ENCODE measurements at places on chromosomes 5 and 9. TPM values are rescaled to one million over a fixed set of nuclear protein-coding genes. Genes with fewer than 3 reads are reported as not detected.
A peak's percentile ranks its signal among the peaks of the same experiment; 100 is the strongest.

DNA sequence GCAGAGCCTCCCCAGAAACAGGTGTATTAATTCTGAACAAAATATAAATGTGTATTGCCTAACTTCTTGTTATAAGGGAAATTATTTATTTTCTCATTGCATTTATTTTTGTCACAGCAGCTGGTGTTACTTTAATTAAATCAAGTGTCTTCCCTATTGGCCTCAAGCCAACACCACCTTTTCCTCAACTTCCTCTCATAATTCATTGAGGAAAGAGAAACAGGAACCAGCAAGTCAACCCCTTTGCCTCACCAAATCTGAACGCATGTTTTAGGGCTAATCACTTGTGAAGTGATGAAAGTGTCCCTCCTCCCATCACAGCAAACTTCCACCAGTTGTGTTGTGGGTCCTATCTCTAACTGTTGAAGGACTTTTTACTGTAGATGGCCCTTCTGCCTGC lies 73.1 kb downstream of the DIRAS2 start:
- H3K4me3 ChIP-seq, result no peak overlapping the region
- no peak overlapping the region for H3K27ac ChIP-seq
- no peaks in the 10 kb centered on the region for H3K36me3 ChIP-seq
- DNase-seq, result no peak
- H3K27me3 ChIP-seq, result no peaks in the 10 kb centered on the region
- H3K4me1 ChIP-seq, result no peaks in the 10 kb centered on the region

Gene PCDHA2
- not detected for total RNA-seq

Gene PWWP2A
- 19.9 TPM for total RNA-seq

DNA sequence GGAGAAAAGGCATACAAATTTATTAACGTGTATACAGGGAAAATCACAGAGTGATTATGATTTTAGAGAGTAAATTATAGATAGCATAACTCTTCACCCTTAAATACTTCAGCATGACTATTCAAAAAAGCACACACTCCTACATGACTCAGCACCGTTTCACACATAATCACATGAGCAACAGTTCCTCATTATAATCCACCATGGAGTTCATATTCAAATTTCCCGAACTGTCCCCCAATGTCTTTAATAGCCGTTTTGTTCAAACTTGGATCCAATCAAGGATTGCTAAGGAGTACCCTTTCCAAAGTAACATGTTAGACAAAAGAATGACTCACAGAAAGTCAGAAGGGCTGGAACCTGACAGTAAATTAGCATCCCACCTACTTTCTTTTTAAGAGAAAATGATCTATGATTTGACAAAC lies 32.1 kb downstream of the RAPGEF1 start:
- H3K4me1 ChIP-seq, result peaks cover 90% of the 10 kb centered on the region
- no peaks in the 10 kb centered on the region for H3K27me3 ChIP-seq
- H3K36me3 ChIP-seq, result no peaks in the 10 kb centered on the region
- peak overlapping the region; percentile 64 for H3K27ac ChIP-seq

DNA sequence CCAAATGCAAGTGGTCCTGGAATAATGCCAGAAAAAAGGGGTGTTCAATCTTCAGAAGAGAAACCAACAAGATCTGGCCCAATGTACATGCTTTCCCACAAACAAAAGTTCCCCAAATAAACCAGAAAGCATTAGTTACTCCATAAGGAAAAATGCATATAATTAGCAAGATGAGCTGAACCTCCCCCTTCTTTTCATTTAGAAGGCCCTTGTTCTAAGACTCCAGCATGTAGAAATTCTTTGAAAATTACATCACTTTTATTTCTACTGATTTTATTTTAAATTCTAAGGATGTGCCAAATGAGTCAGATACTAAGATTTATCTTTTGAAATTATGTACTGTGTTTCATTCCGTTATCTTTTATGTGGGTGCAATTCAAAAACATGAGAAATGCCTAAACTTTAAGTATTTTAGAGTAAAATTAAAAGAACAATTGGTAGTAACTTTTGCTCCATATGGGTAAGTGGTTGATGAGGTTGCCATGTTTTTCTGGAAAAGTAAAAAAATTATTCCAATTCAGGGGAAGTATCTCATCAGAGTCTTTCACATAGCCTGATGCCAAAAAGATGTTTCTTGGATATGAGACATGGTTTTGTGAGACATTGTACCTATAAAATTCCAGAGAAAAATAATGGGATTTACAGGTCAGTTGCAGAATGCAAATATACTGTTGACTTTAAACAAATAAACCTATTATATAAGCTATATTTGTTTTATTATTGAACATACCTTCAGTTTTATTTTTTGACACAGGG lies 106.5 kb upstream of the CCDC112 start:
- no peaks in the 10 kb centered on the region for H3K36me3 ChIP-seq
- H3K27me3 ChIP-seq, result no peaks in the 10 kb centered on the region
- no peak for DNase-seq
- H3K4me3 ChIP-seq, result no peak overlapping the region
- peak overlapping the region; percentile 2 for H3K27ac ChIP-seq
- H3K4me1 ChIP-seq, result peaks cover 9% of the 10 kb centered on the region

DNA sequence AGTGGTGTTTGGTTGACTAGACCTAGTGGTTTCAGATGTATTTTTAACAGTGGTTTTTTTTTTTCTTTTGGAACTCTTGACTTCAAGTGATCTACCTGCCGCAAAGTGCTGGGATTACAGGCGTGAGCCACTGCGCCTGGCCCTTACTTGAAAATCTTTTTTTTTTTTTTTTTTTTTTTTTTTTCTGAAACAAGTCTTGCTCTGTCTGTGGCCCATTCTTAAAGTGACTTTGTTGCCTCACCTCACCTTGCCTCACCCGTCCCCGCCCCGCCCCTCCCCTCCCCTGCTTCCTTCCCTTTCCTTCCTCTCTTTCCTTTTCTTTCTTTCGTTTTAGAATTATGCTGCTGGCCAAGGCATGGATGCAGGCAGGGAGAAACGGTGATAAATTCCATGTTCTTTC lies 26.0 kb downstream of the GPBP1 start:
- H3K36me3 ChIP-seq, result no peaks in the 10 kb centered on the region
- H3K27ac ChIP-seq, result no peak overlapping the region
- no peaks in the 10 kb centered on the region for H3K27me3 ChIP-seq
- peaks cover 44% of the 10 kb centered on the region for H3K4me1 ChIP-seq

DNA sequence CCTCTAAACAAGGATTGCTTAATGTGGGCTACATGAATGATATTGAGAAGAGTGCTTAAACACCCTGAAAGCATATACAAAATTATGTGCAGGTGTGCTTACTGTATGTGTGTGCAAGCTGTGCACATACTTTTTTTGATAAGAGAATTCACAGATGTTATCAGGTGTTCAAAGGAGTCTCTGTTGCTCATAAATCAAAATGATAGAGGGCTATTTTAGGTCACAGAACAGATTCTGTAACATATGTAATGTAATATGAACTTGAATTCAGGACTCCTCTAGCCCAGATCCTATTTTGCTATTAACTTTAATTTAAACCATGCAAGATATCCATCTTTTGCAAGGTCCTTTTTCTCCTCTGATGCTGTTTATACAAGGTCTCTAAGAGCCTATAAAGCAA lies 38.2 kb downstream of the CCDC192 start:
- H3K4me3 ChIP-seq, result no peak overlapping the region
- no peak for DNase-seq
- no peak overlapping the region for H3K27ac ChIP-seq
- no peaks in the 10 kb centered on the region for H3K27me3 ChIP-seq

DNA sequence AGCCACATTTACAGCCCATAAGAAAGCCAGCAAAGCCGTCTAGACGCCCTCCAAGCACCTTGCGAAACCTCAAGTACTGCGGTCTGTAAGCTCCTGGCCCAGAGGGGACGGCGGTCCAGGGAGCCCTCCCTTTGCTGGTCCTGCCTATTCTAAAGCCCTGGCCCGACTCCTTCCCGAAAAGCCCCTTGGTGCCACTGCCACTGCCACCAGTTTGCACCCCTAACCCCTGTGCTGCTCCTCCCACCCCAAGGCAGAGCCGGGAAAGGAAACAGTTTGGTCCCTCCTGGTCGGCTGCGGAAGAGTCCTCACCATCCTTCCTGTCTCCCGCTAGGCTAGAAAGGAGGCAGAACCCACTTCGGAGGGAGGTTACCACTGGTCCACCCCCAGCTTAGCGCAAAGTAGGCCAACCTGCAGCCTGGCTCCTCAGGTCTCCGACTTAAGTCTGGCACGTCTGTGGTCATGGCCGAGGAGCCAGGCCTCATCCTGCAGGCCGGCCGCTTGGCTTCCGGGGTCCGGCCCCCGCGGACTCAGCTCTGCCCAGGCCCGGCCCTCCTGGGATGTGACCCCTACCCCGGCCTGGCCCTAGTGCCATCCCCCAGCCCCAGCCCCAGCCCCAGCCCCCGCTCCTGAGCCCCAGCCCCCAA lies 916 bp downstream of the TOR1A start:
- peak overlapping the region; percentile 63 for H3K27ac ChIP-seq
- peaks cover 12% of the 10 kb centered on the region for H3K4me1 ChIP-seq
- no peak for DNase-seq
- no peaks in the 10 kb centered on the region for H3K27me3 ChIP-seq
- H3K4me3 ChIP-seq, result peak overlapping the region; percentile 71

- DNase-seq, result no peak
- peaks cover 12% of the 10 kb centered on the region for H3K4me1 ChIP-seq
- no peak overlapping the region for H3K4me3 ChIP-seq
- H3K27ac ChIP-seq, result no peak overlapping the region
Observed at GRCh38 chr5:71832812-71833715, 114.0 kb downstream of the CARTPT start.

Gene COL23A1
- total RNA-seq, result 3.7 TPM

GRCh38 chr5:50958852-50959457 lies 292.5 kb downstream of the PARP8 start:
- H3K27ac ChIP-seq, result peak overlapping the region; percentile 9
- H3K4me3 ChIP-seq, result no peak overlapping the region
- H3K36me3 ChIP-seq, result no peaks in the 10 kb centered on the region
- H3K27me3 ChIP-seq, result no peaks in the 10 kb centered on the region
- DNase-seq, result no peak

Gene SCGB3A2
- not detected for total RNA-seq

GRCh38 chr5:81761270-81761669 lies 10.4 kb upstream of the SSBP2 start:
- H3K27ac ChIP-seq, result no peak overlapping the region
- peaks cover 3% of the 10 kb centered on the region for H3K4me1 ChIP-seq
- no peak for DNase-seq
- no peak overlapping the region for H3K4me3 ChIP-seq

DNA sequence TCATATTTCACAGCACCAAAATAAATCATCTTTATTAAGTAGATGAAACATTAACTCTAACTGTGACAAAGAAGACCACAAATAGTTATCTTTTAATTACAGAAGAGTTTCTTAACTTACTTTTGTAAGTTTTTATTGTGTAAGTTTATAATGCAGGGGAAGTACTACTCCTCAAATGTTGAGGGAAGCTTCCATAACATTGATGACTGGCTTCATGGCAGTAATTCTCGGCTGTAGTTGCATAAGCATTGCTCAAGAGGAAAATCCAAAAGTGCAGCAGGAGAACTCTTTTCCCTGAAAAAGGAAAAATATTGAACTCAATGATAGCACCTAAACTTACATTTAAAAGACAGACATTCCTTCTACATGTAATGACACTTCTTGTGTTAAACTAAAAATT lies 4.6 kb downstream of the TSLP start:
- no peak for DNase-seq
- no peak overlapping the region for H3K27ac ChIP-seq
- peaks cover 17% of the 10 kb centered on the region for H3K4me1 ChIP-seq
- no peak overlapping the region for H3K4me3 ChIP-seq
- H3K36me3 ChIP-seq, result no peaks in the 10 kb centered on the region

- DNase-seq, result no peak
- H3K27me3 ChIP-seq, result no peaks in the 10 kb centered on the region
- H3K4me3 ChIP-seq, result no peak overlapping the region
- H3K27ac ChIP-seq, result no peak overlapping the region
- peaks cover 51% of the 10 kb centered on the region for H3K4me1 ChIP-seq
Observed at GRCh38 chr5:55304584-55304983, 2.9 kb downstream of the DHX29 start.

GRCh38 chr5:161105525-161105924 lies 253.5 kb upstream of the ATP10B start:
- H3K36me3 ChIP-seq, result no peaks in the 10 kb centered on the region

GRCh38 chr9:108618906-108619550 lies 236.8 kb downstream of the ACTL7B start:
- no peaks in the 10 kb centered on the region for H3K4me1 ChIP-seq
- H3K27me3 ChIP-seq, result no peaks in the 10 kb centered on the region
- no peak for DNase-seq
- H3K4me3 ChIP-seq, result no peak overlapping the region
- no peak overlapping the region for H3K27ac ChIP-seq
- no peaks in the 10 kb centered on the region for H3K36me3 ChIP-seq

GRCh38 chr5:178664141-178664540 lies 37.3 kb upstream of the CLK4 start:
- no peaks in the 10 kb centered on the region for H3K4me1 ChIP-seq
- no peak for DNase-seq
- no peaks in the 10 kb centered on the region for H3K36me3 ChIP-seq
- H3K4me3 ChIP-seq, result no peak overlapping the region
- no peak overlapping the region for H3K27ac ChIP-seq

Gene PCDHGB1
- 3.9 TPM for total RNA-seq

DNA sequence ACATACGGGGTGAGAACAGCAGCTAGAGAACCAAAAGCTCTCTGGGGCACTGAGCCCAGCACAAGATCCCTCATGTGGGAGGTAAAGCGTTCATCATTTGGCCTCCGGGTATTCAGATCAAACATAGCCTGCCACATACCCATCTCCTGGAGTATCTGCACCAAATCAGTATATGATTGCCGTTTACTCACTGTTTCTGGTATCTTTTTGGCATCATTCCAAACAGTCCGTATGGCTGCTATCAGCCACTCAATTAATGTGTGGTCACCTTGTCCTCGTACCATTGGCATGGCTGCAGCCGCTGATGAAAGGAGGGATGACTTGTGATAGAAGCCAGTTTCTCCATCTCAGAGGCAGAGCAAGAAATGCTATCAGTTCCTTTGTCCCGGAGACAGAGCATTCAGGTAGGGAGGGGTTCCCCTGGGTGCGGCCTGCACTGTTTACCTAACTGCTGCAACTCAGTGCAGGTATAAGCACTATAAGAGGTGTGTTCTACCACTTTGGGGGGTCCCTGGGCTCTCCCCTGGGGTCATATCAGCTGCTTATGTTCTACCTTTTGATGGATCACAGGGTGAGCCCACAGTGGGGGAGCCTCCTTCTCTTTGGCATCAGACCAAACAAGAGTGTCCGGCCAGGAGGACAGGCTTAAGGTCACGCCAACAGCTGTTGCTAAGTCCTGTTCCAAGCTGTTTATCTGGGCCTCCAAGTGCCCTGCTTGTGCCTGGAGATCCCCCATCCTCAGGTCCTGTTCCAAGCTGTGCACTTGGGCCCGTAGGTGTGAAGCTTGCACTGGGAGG lies 9.4 kb downstream of the DMAC1 start:
- H3K27me3 ChIP-seq, result no peaks in the 10 kb centered on the region
- H3K27ac ChIP-seq, result no peak overlapping the region

Gene RNF224
- 0.74 TPM for total RNA-seq

Measured in vagina (tissue), 2 donors.